ENCODE measurements at places on chromosomes 16 and 17. TPM values are rescaled to one million over a fixed set of nuclear protein-coding genes. Genes with fewer than 3 reads are reported as not detected.

CDH3 gene
- polyA plus RNA-seq: 54.8 TPM

ERCC4 gene
- polyA plus RNA-seq: 16.5 TPM

FOXN1 gene
- polyA plus RNA-seq: 0.06 TPM

ERN2 gene
- 0.35 TPM for polyA plus RNA-seq

HSD17B2 gene
- 0.31 TPM for polyA plus RNA-seq

OR4D1 gene
- not detected for polyA plus RNA-seq

PNMT gene
- polyA plus RNA-seq: 2.3 TPM

NT5M gene
- polyA plus RNA-seq: 4.4 TPM

ANKFN1 gene
- 0.13 TPM for polyA plus RNA-seq

BEAN1 gene
- 13.6 TPM for polyA plus RNA-seq

SLC12A3 gene
- 0.27 TPM for polyA plus RNA-seq

UTP4 gene
- polyA plus RNA-seq: 46.5 TPM

C17orf78 gene
- 0.43 TPM for polyA plus RNA-seq

CPNE7 gene
- 0.31 TPM for polyA plus RNA-seq

MMP15 gene
- polyA plus RNA-seq: 44.5 TPM

MAPT gene
- polyA plus RNA-seq: 4.0 TPM
